ENCODE measurements at places on chromosomes 11 and 22.

DNA sequence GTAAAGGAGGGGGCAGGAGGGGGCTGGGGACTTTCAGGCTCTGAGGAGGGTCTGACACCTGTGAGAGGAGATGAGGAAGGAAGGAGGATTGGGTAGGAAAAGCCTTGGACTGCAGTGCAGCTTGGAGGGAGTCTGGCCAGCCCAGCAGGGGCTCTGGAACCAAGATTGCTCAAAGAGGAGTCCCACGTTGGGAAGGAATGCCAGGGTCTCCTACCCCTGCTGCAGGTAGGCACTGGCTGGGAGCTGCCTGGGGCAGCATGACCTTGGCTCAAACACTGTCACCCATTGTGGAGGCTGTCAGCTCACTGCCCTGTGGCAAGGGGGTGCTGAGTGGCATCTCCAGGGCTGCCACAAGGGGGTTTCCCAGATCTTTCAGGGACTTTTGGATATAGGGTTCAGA, 94.5 kb downstream of the RPS6KA4 start:
- DNase-seq: no peak

DNA sequence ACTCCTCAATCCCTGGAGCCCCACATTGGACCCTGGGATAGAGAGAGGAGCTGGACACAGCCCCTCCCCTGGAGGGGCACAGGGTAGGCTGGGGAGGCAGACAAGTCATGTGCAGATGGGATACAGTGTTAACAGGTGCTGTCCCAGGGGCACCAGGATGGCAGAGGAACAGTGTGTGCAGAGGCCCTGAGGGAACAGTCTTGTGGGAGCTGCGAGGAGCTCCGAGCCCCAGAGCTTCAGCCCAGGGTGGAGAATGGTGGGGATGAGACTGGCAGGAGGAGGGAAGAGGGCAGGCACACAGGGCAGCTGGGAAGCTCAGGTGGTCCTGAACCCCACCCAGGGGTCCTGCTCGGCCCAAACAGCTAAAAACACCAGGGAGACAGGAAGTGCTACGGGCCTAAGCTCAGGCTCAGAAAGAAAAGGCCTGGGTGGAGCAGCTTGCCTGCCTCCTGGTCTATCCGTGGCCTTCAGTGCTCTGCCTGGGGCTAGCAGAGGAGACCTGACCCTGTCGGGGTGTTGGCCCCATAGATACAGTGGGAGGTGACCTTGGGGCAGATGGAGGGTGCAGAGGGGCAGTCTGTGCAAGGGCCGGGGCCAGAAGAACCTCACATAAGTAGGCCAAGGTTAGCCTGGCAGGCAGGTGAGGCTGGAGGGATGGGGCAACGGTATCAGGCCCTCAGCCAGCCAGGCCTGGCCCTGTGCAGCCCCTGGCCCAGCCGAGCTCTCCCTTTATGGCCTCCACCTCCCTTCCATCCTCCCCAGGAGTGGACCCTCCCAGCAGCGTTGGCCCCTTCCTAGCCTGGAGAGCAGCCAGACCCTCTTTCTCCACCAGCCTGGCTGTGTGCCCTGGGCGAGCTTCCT, 15.4 kb downstream of the CAPN5 start:
- no peak for DNase-seq

GRCh38 chr11:128747728-128748148, 53.9 kb downstream of the FLI1 start:
- DNase-seq: no peak

GRCh38 chr22:23289851-23290724, 109.8 kb downstream of the BCR start:
- DNase-seq: peak; percentile 70

DNA sequence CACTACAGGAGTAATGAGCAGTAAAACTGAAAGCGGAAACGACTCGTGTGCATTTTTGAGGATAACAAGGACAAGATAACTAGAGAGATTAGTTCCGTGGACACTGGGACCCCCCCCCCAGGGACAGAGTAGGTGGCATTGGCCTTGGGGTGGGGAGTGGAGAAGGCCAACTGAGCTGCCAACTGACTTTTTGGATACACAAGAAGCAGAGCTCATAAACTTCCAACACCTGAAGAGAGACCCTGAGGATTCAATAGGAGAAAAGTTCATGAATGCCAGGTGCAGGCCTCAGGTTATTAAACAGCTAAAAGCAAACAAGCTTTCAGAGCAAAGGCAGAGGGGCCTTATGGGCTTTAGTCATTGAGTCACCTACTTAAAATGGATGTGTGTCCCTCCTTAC, 17.6 kb upstream of the PRSS23 start:
- no peak for DNase-seq

GRCh38 chr11:103170865-103171264, 61.6 kb downstream of the DYNC2H1 start:
- DNase-seq: no peak

DNA sequence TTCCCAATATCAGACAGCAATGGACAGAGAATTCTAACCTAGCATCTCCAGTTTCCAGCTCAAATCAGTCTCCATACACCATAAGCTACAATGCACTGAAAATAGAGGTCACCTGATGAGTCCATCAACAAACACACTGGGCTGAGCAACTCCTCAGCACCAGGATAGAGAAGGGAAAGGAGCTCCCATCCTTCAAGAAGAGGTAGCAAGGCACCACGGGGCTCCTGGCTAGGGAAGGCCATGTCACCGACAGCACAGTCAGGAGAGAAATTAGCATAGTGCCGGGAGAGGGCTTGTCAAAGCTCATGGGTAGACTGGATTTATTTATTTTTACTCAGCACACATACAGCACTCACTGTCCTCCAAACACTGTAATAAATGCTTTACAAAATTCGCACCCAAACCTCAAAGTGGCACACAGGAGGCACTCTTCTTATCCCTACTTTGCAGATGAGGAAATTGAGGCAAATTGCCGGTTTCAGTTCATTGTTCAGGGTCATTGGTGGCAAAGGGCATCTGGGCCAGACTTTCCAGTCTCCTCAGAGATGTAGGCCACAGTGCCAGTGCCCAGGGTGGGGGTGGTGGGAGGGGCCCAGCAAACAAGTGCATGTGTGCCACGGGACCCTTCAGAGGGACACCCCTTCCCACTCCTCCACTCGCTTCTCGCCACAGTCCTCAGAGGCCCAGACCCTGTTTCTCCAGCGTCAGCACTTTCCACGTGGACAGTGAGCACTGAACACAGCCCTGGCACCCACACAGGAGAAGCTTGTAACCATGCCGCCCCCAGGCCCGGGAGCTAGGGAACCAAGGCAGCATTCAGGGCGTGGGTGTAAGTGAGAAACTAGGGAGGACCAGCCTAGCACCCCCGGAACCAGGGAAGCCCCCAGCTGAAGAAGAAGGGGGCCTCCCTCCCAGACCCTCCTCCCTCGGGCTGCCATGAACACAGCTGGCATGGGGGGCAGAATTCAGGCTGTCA, 1417.4 kb downstream of the TBC1D22A start:
- no peak for DNase-seq

GRCh38 chr11:116644941-116645305, 127.9 kb downstream of the BUD13 start:
- no peak for DNase-seq

DNA sequence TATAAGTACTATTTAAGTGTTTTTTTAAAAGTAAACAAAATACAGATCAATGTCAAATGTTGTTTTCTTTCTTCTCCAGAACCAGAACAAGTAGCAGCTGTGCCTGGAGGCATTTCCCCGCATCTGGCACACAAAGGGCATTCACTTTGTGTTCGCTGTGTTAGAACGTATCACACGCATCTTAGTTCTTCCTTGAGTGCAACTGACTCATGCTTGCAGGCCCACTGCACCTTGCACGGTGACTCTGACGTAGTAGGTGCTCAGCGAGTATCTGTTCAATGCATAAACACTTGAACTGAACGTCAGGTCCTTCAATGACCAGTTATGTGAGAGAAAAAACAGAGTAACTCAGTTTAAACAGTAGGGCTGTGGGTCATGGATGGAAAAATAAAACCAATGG, 3.5 kb downstream of the IFT27 start:
- DNase-seq: no peak

GRCh38 chr22:20808844-20809243, 34.9 kb downstream of the SERPIND1 start:
- no peak for DNase-seq

DNA sequence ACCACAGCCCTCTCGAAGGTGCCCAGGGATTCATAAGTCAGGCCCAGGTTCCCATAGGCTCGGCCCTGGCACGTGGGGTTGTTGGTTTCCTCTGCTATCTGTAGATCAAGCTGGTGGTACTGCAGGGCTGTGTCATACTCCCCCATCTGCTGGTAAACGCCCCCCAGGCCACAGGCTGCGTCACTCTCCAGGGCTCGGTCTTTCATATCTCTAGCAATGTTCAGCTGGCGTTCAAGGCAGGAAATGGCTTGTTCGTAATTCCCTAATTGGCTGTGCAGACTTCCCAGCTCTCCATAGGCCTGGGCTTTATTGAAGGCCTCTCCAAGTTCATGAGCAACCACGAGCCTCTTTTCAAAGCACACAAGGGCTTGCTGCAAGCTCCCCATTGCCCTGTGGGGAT, 186.4 kb upstream of the PITPNB start:
- no peak for DNase-seq

GRCh38 chr11:115425816-115426215, 78.4 kb downstream of the CADM1 start:
- no peak for DNase-seq

DNA sequence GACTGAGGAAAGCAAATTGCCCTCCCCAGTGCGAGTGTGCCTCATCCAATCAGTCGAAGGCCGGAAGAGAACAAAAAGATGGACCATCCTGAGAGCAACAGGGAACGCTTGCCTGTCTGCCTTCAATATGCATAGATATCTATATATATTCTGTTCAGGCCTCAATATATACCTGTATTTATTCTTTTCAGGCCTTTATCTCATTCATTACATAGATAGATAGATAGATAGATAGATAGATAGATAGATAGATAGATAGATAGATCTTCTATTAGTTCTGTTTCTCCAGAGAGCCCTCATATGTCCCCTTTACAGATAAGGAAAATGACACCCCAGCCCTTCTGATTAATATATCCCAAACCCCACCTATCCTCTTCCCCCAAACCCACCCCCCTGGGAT, 55.1 kb upstream of the LMO2 start:
- DNase-seq: no peak

DNA sequence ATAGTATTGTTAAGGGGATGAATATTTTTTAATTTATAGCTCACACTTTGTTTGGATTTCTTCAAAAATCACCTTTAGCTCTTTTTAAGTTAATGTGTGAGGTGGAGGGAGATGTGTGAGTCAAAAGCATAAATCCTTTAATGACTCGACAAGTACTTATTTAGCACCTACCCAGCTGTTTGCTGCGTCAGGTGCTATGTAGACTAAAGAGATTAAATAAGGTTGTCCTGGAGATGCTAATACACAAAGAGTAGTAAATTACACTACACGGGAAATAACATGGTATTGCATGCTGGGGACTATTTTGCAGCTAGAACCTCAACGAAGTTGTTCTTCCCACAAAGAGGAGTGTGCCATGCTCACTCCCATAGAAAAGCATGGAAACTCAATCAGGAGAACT, 583.3 kb upstream of the TENM4 start:
- DNase-seq: no peak

GRCh38 chr11:111735262-111736116, 30.7 kb downstream of the PPP2R1B start:
- DNase-seq: no peak

DNA sequence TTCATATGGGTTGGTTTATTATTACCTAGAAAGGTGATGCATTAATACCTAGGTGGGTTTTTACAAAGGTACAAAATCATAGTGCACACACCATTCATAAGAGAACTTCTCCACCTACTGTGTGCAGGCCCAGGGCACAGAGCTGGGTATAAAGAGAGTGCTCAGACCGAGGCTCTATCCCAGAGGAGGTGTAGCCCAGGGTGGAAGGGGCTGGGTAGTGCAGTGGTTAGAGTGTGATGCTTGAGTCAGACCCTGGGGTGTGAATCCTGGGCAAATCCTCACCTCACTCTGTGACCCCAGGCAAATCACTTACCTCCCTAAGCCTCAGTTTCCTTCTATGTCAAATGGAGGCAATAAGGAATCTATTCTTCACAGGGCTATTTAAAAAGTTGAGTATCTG, 32.2 kb downstream of the PARVG start:
- no peak for DNase-seq

GRCh38 chr11:119236490-119236889, 30.4 kb downstream of the CBL start:
- no peak for DNase-seq

All from stimulated activated CD4-positive, alpha-beta T cell treated with anti-CD3 and anti-CD28 coated beads, Interleukin-15, amount 100 ng/mL, for 24 hours (primary cell).